ENCODE measurements at places on chromosomes 5 and 9. TPM values are rescaled to one million over a fixed set of nuclear protein-coding genes. Genes with fewer than 3 reads are reported as not detected.

The ZFP37 gene
- polyA plus RNA-seq = 3.3 TPM

The LAMC3 gene
- 1.9 TPM for polyA plus RNA-seq

The NPM1 gene
- 946 TPM for polyA plus RNA-seq

The PCDHA4 gene
- polyA plus RNA-seq = 0.14 TPM

The ACSL6 gene
- 0.78 TPM for polyA plus RNA-seq

The TMOD1 gene
- 151 TPM for polyA plus RNA-seq

The HOMER1 gene
- polyA plus RNA-seq = 29.4 TPM

The IL4 gene
- polyA plus RNA-seq = not detected

The PTGES gene
- polyA plus RNA-seq = 9.5 TPM

The SOHLH1 gene
- not detected for polyA plus RNA-seq

The ZNF354B gene
- polyA plus RNA-seq = 16.2 TPM

The SPDL1 gene
- 16.8 TPM for polyA plus RNA-seq

The CDKN2B-AS1 gene
- 0.15 TPM for polyA plus RNA-seq

The SLC34A1 gene
- not detected for polyA plus RNA-seq

The SLCO6A1 gene
- 0.48 TPM for polyA plus RNA-seq

The TMC1 gene
- 0.59 TPM for polyA plus RNA-seq

The CNTLN gene
- polyA plus RNA-seq = 7.4 TPM

The FOXD4L5 gene
- polyA plus RNA-seq = 0.90 TPM

The FAT2 gene
- 0.66 TPM for polyA plus RNA-seq

The KCNV2 gene
- polyA plus RNA-seq = 0.27 TPM

The SPINK7 gene
- 0.23 TPM for polyA plus RNA-seq

The ADGRD2 gene
- 0.08 TPM for polyA plus RNA-seq

The APBA1 gene
- 5.3 TPM for polyA plus RNA-seq

The CYLC2 gene
- polyA plus RNA-seq = not detected

The MEGF10 gene
- 43.0 TPM for polyA plus RNA-seq

The FAM221B gene
- 0.18 TPM for polyA plus RNA-seq

The FGF10 gene
- polyA plus RNA-seq = 4.5 TPM

The MYMK gene
- 58.2 TPM for polyA plus RNA-seq

The HTR4 gene
- polyA plus RNA-seq = not detected

The NKD2 gene
- polyA plus RNA-seq = 2.4 TPM

The SPATA31A3 gene
- not detected for polyA plus RNA-seq

The PRRX2 gene
- 4.5 TPM for polyA plus RNA-seq

The DMRT1 gene
- polyA plus RNA-seq = not detected

The FAM169A gene
- 0.76 TPM for polyA plus RNA-seq

The TAF7 gene
- polyA plus RNA-seq = 76.1 TPM

The SPINK4 gene
- polyA plus RNA-seq = not detected

The CATSPER3 gene
- polyA plus RNA-seq = 0.87 TPM

The NMUR2 gene
- polyA plus RNA-seq = 0.19 TPM

The IL3 gene
- polyA plus RNA-seq = not detected

The IFNW1 gene
- not detected for polyA plus RNA-seq

The MARCOL gene
- not detected for polyA plus RNA-seq

The AIF1L gene
- 27.8 TPM for polyA plus RNA-seq

The LEAP2 gene
- 2.2 TPM for polyA plus RNA-seq

The CARTPT gene
- not detected for polyA plus RNA-seq

The SMU1 gene
- polyA plus RNA-seq = 16.3 TPM

The GABRP gene
- polyA plus RNA-seq = 0.90 TPM

The TICAM2 gene
- 5.4 TPM for polyA plus RNA-seq

The SH3GL2 gene
- 0.05 TPM for polyA plus RNA-seq

The HK3 gene
- polyA plus RNA-seq = 0.82 TPM

The CEL gene
- 1.8 TPM for polyA plus RNA-seq

The TMEM203 gene
- 33.0 TPM for polyA plus RNA-seq

The IFNA2 gene
- not detected for polyA plus RNA-seq

The FOXD4L6 gene
- not detected for polyA plus RNA-seq

The PCDHGB1 gene
- polyA plus RNA-seq = 0.49 TPM

The PHF24 gene
- 0.09 TPM for polyA plus RNA-seq

The TRAF1 gene
- 4.3 TPM for polyA plus RNA-seq

The FST gene
- 26.2 TPM for polyA plus RNA-seq

The BTNL9 gene
- polyA plus RNA-seq = 20.9 TPM

The IFNB1 gene
- polyA plus RNA-seq = not detected
